ENCODE measurements at places on chromosomes 5 and 9.

DNA sequence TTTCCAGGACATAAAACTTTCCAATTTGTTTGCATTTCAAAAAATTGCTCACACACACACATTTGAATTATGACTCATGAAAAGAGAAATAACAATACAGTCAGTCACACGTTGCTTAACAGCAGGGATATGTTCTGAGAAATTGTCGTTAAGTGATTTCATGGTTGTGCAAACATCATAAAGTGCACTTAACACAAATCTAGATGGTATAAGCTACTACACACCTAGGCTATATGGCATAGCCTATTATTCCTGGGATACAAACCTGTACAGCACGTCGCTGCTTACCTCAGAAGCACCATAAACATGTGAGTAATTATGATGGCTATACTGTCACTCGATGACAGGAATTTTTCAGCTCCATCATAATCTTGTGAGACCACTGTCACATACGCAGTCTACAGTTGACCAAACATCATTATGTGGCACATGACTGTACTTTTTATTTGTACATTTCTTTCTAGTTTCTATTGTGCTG lies 378.2 kb downstream of the ACTL7B start:
- DNase-seq, result no peak

DNA sequence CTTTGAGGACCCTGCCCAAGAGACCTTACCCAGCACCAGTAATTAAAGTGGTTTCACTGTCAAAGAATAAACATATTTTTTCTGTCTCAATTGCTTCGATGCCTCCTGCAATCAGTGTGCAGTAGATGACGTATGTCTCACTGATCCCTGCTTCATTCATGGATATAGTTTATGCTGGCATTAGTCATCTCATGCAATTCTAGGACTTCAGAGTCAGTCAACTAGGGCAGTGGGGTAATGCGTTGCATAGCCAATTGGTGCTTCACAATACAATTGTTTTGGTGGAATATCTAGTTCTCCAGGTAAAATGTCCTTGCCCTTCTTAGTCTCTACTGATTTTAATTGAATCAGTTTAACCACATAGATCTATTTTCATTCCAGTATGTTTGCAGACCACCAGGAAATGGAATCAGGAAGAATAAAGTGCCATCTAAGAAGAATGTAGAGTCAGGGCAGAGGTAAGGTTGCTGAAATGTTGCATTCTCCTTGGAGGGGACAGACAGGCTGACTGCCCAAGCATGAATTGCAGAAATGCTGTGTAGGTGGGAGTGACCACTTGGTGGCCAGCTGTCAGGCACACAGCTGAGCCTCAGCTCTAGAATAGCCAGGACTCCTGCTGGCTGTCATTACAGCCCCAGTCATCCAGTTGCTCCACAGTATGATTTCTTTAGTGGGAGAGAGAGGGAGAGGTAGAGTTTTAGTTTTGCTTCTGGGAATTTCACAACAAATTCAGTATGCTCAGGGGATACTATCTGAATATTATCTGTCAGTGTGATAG lies 73.5 kb upstream of the MEGF10 start:
- no peak for DNase-seq

DNA sequence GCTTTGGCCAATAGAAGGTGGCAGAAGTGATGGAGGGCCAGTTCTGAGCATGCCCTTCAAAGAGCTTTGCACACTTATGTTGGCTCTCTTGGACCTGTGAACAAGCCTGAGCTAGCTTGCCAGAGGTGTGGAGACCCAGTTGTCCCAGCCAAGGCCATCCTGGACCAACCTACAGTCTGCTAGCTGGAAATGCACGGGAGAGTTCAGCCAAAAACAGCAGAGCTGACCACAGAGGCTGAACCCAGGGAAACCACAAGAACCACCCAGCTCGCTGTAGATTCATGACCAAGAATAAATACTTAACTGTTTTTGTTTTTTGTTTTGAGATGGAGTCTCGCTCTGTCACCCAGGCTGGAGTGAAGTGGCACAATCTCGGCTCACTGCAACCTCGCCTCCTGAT lies 65.4 kb upstream of the HAND1 start:
- DNase-seq, result no peak

DNA sequence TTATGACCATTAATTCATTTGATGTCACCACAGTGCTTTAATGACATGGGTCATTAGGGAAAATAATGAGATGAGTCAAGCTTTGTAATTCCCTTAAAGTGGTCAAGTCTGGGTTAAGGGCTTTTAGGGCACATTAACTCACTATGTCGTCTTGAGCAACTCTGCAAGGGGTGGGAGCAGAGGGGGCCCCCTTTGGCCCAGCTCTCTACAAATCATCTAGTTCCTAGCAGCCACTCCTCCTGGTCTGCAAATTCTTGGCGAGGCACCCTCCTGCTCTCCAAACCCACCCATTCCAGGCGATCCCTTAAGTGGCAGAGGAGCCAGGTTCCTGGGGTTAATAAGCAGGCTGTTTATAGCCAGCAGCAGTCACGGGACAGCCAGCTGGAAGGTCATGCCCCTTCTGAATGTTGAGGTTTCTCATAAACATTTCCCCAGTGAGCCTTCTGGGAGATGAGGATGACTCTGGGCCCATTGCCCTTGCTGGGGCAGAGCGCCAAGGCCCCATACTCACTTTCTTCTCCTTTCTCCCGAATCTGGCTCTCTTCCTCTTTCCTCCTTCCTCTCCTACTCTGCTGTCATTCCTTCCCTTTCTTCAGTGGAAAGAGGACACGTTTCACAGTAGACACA lies 14.3 kb upstream of the GPX3 start:
- no peak for DNase-seq

- DNase-seq, result no peak
These were observed 169.2 kb downstream of the SLC12A2 start for GRCh38 chr5:128252756-128253155.

DNA sequence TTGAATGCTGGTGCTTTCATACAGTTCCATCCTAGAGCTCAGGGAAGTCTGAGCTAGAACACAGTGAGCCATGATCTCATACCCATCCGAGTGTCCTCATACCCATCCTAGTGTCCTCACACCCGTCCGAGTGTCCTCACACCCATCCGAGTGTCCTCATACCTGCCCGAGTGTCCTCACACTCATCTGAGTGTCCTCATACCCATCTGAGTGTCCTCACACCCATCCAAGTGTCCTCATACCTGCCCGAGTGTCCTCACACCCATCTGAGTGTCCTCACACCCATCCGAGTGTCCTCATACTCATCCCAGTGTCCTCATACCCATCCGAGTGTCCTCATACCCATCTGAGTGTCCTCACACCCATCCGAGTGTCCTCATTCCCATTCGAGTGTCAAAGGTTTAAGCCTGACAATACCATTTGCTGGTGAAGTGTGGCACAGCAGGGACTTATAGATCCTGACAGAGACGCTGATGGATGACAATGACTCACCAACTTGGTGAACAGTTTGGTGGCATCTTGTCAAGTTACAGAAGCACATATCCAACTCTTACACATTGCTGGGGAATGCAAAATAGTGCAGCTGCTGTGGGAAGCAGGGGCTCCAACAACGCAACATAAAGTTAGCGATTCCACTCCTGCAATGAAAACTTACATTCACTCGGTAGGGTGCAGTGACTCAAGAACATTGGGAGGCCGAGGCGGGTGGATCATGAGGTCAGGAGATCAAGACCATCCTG lies 77.0 kb upstream of the COL5A1 start:
- no peak for DNase-seq

DNA sequence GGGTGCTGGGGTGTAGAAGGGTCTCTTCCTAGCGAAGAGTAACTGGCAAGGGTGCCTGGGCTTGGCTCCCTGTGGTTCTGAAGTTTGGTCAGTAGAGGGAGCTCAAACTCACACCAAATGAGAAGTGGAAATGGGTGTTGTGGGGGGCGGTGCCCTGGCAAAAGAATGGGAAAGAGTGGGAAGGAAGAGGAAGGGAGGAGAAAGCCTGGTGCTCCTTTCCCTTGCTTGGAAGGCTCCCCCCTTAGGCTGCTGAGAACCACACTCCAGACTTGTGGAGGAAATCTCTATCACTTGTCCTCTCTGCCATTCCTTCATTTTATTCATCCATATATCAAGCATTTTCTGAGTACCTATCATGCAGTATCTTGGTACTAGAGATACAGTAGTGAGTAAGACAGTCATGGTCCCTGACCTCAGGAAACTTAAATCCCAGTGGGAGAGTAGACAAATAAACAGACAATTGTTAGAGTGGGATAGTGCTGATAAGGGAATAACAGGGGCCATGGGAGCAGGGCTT lies 13.0 kb downstream of the SLC4A9 start:
- DNase-seq, result no peak

- DNase-seq, result no peak
These were observed 213.7 kb downstream of the NXNL2 start for GRCh38 chr9:88748566-88749261.

- no peak for DNase-seq
These were observed 15.2 kb downstream of the TSTD2 start for GRCh38 chr9:97617939-97618416.

- DNase-seq, result no peak
These were observed 22.9 kb upstream of the SMIM32 start for GRCh38 chr5:136215812-136216211.

GRCh38 chr5:135332519-135333150 lies 66.4 kb downstream of the MACROH2A1 start:
- DNase-seq, result no peak

GRCh38 chr5:82364497-82364896 lies 86.3 kb upstream of the RPS23 start:
- DNase-seq, result no peak

DNA sequence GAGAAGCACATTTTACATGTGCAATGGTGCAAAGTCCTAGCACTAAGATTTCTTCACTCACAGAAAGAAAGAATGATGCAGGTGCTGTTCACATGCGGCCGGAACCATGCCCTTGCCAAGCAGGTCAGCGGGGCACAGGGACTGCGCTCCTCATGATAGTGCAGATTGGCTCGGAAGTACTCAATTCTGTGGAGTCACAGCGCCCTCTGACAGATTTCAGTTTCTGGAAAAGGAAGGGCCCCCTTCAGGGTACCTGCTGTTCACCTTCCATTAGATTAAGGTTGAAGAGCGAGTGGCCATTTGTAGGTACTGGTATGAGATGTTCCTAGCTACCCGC lies 75.7 kb downstream of the TMC1 start:
- no peak for DNase-seq

- no peak for DNase-seq
These were observed 113.8 kb downstream of the GADD45G start for GRCh38 chr9:89718651-89719050.

DNA sequence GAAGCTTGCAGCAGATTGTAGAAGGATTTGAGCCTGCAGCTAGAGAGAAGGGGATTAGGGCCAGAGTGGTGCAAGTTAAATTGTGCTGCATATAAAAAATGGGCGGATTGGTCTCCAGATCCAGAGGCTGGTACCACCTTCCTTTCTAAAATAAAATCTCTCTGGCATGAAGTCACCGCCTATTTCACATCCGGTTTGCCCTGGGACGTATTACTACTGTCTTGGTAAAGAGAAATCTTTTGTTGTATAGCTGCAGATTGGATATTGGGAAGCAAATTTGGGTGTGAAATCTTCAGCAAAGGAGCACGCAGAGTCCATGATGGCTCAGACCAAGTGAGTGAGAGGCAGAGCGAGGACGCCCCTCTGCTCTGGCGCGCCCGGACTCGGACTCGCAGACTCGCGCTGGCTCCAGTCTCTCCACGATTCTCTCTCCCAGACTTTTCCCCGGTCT lies at the start of gene GABRA1:
TSS of gene GABRA1 (plus strand) at position 180 of the 451 bp plus-strand sequence. CDS start 2,691 bp downstream, outside the sequence.
- DNase-seq, result no peak

Data from stimulated activated CD4-positive, alpha-beta T cell treated with anti-CD3 and anti-CD28 coated beads, Interleukin-1b, Interleukin-23, amount 100 ng/mL, for 24 hours (primary cell).